Astrocyte of the hippocampus (primary cell): ENCODE measurements at places on chromosomes 6 and 20.
A peak's percentile ranks its signal among the peaks of the same experiment; 100 is the strongest.

- DNase-seq, result no peak
Measured at GRCh38 chr6:40983752-40984151, 55.3 kb downstream of the UNC5CL start.

- no peak for DNase-seq
Measured at GRCh38 chr6:33621711-33622388, 728 bp downstream of the ITPR3 start.

DNA sequence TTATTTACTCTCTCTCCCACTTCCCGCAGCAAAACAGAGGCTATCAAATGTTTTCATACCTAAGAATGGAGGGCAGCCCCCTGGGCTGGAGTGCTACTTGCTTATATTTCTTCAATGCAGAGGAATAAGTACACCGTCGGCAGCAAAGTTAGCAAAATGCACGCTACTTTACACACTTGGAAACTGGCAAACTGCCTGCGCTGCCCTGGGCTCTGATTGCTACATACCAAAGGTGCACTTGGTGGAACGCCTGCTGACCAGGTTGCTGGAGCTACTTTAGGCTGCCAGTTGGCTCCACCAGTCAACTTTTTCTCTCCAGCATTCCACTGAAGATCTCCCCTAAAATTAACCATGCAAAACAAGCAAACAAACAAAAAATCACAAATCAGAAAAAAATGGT lies 62.4 kb downstream of the PRSS35 start:
- no peak for DNase-seq

DNA sequence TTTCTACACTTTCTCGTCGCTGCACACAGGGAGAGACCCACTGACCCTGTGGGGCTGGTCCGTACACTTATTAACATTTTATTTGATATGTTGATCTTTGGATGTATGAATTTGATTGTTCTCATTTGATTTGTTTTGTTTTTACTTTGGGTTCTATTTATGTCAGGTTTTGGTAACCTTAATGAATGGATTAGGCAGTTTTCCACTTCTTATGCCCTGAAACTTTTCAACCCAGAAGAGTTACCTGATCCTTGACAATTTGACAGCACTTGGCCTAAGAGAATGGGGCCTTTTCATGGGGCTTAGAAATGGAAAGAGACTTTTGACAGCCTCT lies 23.6 kb downstream of the GPX6 start:
- no peak for DNase-seq

DNA sequence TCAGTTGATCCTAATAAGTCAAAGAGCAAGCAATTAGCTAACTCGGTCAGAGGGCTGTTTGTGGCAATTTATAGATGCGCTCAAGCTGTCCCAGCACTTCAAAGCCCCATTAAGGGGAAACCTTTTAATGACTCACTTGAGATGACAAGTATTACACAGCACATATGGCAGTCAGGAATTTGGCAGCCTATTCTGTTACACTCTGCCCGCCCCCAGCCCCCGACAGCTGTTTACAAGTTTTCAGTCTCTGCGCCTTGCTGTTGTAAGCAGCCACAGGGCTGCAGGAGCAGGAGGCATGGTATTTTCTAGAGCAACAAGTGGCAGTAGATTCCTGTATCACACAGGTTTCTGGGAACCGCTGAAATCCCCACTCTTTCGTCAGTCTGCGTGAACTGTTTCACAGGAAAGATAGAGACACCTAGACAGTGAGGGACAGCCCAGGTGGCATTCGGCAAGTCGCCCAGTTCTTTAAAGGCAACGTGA lies 263.0 kb downstream of the FOXC1 start:
- DNase-seq, result peak; percentile 71

- no peak for DNase-seq
Measured at GRCh38 chr6:35790683-35791082, 6.4 kb downstream of the CLPS start.
